ENCODE measurements at places on chromosomes 6 and 20.

- no peak for DNase-seq
Observed at GRCh38 chr20:62726716-62727583, 18.3 kb downstream of the NTSR1 start.

GRCh38 chr6:170293341-170294231 lies 2.7 kb upstream of the DLL1 start:
- DNase-seq = no peak

DNA sequence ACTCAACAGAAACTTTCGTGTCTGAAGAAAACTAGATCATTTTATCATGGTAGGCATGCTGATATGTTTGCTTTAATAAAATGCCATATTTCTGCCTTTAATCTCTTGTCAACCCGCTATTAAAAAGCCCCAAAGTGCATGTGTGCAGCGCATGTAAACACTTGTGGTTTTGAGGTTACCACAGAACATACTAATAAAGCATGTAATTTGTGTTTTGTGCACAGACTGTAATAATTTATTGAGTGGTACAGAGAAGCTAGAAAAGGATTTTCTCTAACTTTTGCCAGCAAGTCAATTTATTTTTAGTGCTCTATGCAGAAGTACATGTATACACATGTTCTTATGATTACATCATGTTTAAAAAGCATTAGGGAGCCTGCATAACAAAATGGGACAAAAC lies 349.9 kb upstream of the SLC35B3 start:
- DNase-seq = no peak

DNA sequence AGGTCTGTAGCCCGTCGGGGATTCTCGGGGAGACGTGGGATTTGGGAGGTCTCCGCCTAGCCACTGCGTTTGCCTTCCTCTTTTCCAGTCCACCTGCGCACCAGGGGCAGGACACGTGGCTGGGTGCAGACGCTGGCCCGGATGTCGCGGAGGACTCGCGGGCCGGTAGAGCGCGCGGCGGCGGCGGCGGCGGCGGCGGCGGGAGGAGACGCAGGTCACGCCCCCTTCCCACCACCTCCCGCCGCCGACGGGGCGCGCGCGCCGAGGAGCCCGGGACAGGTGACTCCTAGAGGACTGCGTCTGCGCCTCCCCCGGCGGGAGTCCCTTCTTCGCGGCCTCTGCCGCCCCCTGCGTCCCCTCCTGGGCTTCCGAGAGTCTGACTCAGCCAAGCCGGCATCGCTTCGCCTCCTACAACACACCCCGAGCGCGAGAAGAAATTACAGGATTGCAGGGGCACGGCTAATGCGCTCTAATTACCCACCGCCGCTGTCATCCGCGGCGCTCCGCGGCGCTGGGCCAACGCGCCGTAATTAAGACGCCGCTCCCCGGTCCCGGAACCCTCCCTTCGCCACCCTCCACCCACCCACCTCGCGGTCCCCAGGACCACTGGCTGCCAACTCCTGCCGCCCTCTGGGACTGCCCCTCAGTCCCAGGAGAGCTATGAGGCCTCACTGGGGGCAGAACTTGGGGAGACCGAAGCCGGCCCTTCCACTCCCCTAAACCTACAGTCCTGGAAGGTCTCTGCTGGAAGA lies 124.5 kb downstream of the MRPL14 start:
- DNase-seq = peak; percentile 64

- no peak for DNase-seq
Observed at GRCh38 chr20:36210436-36211021, 25.7 kb upstream of the AAR2 start.

DNA sequence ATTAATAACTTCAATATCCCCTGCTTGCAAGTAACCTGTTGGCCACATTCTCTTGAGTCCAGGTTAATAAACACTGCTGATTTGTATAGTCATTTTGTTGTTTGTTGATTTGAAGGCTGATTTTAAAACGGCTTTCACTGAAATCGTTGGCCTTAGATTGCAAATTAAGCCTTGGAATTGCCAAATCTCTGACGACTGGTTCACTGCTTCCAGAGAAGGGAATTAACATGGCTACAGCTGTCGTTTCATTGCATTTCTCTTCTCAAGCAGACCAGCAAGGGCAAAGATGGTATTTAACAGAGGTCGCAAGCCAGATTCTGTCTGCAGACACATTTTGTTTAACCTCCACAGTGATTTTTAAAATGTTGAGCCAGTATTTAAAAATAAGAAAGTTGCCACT lies 470.9 kb downstream of the TFAP2A start:
- no peak for DNase-seq

GRCh38 chr20:14343491-14344065 lies 6.2 kb upstream of the FLRT3 start:
- no peak for DNase-seq

- DNase-seq = no peak
Observed at GRCh38 chr20:36823121-36823520, 49.6 kb upstream of the DSN1 start.

DNA sequence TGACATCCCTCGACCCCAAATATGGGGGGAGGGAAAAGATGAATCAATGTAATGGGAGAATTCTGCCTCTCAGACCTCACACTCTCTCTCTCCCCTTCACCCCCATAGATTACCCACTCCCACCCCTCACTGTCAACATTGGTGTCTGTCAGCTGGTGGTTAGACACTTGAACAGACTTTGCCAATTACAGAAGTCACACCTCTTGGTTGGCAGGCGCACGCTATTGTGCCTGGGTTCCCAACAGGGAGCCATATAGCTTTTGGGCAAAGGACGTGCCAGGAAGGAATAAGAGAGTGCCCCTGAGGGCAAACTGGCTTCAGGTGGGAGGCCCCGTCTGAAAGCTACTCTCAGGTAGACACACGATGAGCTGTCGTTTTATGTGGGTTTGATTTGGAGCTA lies 54.1 kb upstream of the FYN start:
- DNase-seq = no peak

DNA sequence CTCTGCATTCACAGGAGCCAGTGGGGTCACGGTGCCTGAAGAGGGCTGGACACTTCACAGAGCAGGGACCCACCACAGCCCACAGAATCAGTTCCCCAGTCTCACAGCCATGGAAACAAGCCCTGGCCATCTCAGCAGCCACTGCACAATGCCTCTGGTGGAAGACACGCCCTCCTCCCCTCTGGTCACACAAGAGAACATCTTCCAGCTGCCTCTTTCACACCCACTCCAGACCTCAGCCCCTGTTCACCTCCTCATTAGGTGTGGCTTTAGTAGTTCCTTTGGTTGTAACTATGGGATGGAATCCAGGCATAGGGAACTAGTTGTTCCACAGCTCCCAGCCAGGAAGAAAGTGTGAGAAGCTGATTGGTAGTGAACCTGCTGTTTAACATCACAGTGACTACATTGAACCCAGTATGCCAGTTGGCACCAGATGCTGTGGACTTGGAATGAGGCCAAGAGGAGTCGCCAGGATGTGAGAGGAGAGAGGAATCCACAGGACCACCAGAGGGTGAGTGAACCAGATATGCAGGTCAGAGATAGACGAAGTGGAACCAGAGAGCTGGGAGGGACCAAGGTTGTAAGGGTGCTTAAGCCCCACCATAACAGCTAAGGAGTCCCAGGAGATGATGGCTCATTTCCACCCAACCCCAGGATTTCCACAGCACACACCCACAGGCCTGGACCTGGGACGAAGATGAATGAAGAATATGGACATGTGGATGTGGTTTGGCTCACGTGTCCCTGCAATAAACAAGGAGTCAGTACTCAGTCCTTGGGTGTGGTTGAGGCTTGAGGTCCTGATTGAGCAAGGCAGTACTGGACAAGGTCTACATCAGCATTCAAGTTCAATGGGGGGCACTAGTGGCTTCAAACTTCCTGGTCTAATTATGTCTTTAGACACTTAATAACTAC lies 8.8 kb upstream of the BTN3A3 start:
- no peak for DNase-seq

GRCh38 chr6:100202417-100203194 lies 208.6 kb upstream of the MCHR2 start:
- no peak for DNase-seq

- DNase-seq = peak; percentile 1
Observed at GRCh38 chr20:37945091-37945547, 42.2 kb downstream of the VSTM2L start.

- DNase-seq = no peak
Observed at GRCh38 chr6:107173779-107174178, 58.5 kb upstream of the BEND3 start.

DNA sequence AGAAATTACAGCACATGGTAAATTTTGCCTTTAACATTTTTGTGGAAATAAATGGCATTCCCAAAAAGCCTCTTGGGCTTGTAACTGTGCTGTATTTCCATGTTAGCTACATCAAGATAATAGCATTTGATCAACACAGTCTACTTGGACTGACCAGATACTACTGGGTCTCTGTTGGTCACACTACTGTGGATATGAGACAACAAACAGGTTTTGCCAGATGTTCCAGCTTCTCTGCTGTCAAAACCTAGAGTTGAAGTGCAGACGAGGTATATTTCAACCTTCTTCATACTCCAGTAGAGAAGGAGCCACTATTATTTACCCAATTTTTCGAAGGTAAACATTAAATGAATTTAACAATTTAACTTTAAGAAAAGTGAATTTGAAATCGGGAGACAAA lies 284.7 kb upstream of the CITED2 start:
- DNase-seq = no peak

DNA sequence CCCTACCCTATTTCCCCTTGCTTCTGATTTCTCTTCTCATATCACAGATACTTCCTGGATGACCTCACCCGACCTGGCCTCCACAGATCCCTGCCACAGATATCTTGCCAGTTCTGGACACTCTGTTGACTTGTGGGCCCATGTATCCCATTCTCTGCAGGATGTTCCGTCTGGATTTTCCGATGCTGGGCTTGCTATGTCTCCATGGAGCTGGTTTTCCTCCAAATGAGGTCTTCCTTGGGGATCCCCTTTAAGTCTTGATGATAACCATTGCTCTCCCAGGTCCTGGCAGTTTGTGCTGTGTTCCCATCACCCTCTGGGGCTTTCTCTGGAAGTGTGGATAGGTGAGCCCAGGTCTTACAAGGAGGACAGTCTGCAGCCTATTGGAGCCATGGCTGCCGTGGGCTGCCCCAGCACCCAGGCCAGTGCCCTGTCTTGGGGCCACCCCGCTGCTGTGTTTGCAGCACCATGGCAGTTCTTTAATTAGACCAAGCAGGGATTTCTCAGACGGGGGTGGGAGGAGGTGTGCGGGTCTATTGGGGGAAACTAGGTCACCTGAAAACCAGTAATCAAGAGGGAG lies 23.9 kb downstream of the PPP1R16B start:
- DNase-seq = no peak

DNA sequence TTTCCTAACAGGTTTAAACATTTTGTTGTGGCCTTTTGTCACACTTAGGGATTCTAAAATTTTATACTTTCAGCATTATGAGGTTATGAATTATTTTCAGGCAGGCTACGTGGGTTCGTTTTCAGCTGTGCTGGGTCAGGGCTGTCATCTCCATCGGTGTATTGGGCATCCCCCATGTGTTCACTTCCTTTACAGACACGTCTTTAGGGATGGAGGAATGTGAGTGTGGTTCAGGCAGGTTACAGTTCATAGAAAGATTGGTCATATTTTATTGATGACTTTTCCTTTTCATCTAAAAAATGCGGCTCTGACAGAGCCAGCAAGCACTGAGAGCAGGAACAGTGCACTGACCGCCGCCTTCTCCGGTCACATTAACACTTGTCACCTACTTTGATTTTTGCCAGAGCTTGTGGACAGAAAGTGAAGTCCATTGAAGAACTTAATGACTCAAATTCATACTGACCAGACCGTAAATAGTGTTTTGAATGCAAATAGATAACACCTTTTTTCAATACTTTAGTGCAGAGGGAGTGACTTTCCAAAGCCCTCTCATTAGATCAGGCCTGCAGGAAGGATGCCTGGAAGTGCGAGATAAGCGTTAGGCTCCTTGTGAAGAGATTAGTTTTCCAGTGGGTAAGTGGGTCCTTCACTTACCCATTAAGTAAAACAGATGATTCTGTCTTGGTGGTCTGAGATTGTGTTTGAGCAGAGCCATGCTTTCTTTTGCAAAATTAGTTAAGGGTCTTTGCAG lies 113.1 kb downstream of the TIAM2 start:
- no peak for DNase-seq

GRCh38 chr6:39029156-39030011 lies 19.2 kb upstream of the GLP1R start:
- DNase-seq = no peak

DNA sequence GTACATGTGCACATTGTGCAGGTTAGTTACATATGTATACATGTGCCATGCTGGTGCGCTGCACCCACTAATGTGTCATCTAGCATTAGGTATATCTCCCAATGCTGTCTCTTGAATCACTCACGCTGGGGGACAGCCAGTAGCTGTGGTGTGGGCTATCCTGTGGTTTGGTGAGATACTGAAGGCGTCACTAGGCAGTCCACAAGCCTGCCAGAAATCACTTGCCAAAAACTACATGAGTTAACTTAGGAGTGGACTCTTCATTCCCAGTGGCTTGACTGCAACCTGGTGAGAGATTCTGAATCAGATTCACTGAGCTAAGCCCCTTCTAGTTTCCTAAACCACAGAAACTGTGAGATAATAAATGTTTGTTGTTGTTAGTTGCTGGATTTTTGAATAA lies 191.3 kb downstream of the TSHZ2 start:
- DNase-seq = no peak

DNA sequence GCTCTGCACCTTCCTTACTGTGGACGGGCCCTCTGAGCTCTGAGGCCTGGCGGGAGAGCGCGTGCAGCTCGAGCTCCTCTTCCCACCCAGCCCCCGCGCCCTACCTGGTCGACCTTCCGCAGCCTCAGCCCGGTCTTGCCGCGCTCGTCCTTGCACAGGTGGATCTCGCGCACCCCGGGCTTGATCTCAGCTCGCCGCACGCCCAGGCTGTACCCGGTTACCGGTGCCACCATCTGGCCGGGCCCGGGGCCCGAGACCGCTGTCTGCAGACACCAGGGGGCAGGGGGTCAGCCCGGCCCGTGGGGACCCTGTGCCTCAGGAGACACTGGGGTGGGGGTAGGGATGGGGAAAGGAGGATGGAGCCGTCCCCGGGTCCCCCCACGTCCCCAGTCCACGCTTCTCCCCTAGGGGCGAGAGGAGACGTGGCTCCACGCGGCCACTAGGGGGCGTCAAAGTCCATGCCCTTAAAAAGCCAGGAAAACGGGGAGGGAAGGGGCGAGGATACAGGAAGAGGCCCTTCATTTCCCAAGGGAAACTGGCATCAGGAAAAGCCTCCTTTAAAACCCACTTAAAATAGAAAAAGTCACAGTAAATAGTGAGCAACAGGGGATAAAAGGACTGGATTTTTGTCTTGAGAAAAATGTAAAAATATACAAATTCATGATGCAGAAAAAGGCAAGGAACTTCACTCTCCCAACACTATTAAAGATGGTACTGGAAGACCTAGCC lies 15.5 kb downstream of the SDCBP2 start:
- no peak for DNase-seq

GRCh38 chr20:42083280-42083679 lies 465.1 kb upstream of the CHD6 start:
- DNase-seq = no peak

GRCh38 chr6:169208011-169208410 lies 45.6 kb downstream of the THBS2 start:
- no peak for DNase-seq

All from breast epithelium (tissue), 4 donors.